ENCODE measurements at places on chromosomes 7 and 10.

- peak; percentile 49 for DNase-seq
These were observed 788 bp downstream of the AKAP9 start for GRCh38 chr7:91941450-91941849.

GRCh38 chr7:29980151-29980550 lies 9.4 kb downstream of the SCRN1 start:
- DNase-seq, result no peak

- no peak for DNase-seq
These were observed 76.8 kb downstream of the ADK start for GRCh38 chr10:74227697-74228424.

DNA sequence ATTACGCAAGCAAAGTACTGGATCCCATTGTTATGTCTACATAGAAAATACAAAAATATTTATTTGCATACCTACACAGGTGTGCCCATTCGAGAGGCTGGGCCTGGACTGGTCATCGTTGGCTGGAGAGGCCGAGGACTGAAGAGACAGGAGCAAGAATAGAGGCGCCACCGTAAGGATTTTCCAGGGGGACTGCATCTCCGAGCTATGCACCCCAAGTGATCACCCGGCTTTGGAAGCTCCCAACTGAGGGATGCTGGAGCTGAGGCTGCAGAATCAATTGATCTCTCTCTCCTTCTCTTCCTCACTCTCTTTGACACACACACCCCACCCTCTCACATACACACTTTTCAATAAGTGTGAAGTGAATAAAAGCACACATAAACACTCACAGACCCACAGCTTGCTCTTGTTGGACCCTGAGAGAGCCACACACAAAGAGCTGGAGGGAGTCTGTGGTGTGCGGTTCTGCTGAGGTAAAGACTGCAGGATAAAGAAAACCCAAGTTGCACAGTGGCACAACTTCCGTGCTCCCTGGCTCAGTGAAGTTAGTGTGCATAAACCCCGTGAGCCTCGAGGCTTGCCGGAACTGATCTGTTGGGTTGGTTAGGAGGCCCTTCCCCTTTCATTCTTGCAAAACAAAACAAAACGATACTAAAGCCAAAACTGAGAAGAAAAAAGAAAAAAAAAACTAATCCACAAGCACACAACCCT lies at the start of gene AOAH:
Gene AOAH (minus strand): TSS at position 544 of the 714 bp plus-strand sequence. CDS start 346 bp downstream, at position 198.
- DNase-seq, result no peak

DNA sequence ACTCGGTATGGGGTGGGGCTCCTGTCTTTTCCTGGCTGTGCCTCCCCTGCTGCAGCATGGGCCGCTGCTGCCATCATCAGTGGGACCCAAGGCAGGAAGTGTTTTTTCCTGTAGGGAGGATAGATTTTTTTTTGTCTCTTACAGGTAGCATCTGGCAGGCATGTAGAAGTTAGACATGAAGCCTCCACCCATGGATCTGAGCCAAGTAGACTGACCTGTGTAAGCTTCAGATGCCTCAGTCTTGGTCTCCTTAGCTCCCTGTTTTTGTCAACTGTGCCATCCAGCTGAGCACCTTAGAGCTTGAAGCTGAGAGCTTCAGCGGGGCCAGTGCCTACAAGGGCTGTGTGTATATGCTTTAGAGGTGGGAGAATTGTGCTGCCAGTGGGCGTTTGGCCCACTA lies 93.5 kb downstream of the AUTS2 start:
- DNase-seq, result no peak

DNA sequence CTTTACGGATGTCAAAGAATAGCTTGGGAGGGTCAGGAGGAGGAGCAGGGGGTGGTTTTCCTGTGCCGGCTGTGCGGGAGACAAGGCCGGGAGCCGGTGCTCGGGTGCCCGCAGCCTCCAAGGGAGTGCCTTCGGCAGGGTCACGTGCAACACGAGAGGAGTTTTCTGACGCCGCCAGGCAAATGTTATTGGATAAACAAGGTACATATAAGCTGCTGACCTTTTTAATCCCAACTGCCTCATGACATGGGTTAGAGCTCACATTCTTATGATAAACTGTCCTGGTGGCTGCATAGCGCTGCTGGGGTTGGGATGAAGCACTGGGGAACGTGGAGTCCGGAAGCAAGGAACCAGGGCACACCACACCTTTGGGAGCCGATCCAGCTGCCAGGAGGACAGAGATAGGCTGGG lies 124.8 kb upstream of the PDLIM1 start:
- DNase-seq, result no peak

DNA sequence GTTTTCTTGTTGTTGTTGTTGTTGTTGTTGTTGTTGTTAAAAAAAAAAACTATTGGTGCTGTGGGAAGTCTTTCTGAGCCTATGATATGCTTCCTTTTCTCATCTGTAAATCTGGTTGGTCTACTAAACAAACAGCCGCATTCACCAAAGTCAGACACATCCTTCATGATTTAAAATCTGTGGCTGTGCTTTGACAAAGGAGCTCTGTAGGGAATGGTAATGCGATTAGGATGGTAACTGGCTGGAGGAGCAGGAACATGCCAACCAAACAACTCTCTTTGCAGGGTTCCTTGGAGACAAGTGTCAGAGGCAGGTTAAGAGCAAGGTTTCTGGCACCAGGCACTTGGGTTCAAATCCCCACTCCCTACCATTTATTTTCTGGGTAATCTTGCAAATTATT lies 14.9 kb upstream of the SP4 start:
- DNase-seq, result no peak

DNA sequence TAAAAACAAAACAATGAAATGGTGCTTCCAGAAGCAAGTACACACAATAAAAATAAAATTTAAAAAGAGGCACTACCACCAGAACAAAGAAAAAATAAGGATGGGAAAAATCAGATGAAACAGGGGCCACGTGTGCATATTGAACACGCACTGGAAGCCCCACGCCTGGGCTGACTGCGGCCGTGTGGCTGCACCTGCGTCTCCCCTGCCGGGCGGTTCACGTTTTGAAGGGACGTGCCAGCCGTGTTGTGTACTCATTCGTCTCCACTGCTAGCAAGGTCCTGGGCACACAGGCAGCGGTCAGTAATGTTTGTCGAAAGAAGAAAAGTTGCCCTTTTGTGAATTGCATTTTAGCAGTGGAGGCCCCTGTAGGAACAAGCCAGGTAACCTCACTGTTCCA lies 255.9 kb upstream of the RNF32 start:
- DNase-seq, result no peak

- no peak for DNase-seq
These were observed 164.9 kb downstream of the NSUN6 start for GRCh38 chr10:18486438-18486837.

GRCh38 chr7:74355091-74355490 lies 65.9 kb downstream of the CLIP2 start:
- DNase-seq, result peak; percentile 13

- DNase-seq, result no peak
These were observed 7.0 kb upstream of the RPEL1 start for GRCh38 chr10:103238506-103239252.

DNA sequence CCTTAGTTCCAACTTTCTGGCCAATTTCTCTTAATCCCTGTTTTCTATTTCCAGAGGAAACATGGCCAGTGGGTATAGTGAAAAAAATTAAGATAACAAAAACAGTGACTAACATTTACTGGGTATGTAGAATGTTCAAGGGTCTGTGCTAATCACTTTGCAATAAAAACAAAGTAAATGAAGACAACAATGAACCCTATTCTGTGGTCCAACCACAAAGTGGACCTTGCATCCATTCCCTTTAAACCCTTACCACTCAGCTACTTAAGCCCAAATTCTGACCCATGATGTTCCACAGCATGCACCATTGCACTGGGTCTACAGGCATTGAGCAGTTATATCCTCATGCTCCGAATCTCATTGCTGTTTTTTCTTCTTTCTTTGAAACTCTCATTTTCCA lies 179.9 kb upstream of the PRKCQ start:
- no peak for DNase-seq

GRCh38 chr10:79046326-79046725 lies 22.4 kb upstream of the ZMIZ1 start:
- no peak for DNase-seq

- DNase-seq, result no peak
These were observed 318.9 kb downstream of the IPMK start for GRCh38 chr10:57948796-57949195.

- no peak for DNase-seq
These were observed 159.8 kb downstream of the POU6F2 start for GRCh38 chr7:39137480-39137879.

GRCh38 chr7:121741896-121742295 lies 131.1 kb upstream of the PTPRZ1 start:
- DNase-seq, result no peak

DNA sequence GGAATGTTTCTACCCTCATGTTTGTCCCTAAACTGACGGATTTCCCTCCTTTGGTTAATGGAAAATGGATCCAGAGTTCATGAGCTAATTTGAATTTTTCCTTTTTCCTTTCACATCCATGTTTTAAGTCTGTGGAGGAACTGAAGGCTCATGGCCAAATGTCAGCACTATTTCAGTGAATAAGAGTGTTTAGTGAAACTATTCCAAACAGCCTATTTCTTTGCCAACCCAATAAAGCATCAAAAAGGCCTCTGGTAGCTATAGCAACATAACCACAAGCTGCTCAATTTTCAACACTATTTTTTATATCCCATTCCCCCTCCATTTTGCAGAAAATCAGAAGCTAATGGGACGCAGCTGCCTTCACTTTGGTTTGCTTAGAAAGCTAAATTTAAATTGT lies 1454.1 kb downstream of the GATA3 start:
- no peak for DNase-seq

DNA sequence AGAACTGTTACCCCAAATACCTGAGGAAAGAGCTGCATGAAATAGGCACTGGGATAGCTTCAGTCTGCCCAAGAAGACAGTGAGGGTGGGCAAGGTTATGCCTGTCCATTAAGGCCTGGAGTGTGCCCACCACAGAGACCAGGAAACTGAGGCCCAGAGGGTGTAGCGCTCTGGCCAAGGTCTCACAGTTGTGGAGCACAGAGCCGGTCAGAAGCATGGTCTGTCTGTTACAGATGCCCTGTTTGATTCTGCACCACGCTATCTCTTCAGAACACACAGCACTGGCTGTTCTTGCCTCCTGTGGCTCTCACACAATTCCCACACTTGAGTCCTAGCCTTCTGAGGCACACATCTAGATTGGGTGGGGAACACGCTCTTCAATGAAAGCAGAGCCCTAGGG lies 261.4 kb downstream of the GRID1 start:
- no peak for DNase-seq

DNA sequence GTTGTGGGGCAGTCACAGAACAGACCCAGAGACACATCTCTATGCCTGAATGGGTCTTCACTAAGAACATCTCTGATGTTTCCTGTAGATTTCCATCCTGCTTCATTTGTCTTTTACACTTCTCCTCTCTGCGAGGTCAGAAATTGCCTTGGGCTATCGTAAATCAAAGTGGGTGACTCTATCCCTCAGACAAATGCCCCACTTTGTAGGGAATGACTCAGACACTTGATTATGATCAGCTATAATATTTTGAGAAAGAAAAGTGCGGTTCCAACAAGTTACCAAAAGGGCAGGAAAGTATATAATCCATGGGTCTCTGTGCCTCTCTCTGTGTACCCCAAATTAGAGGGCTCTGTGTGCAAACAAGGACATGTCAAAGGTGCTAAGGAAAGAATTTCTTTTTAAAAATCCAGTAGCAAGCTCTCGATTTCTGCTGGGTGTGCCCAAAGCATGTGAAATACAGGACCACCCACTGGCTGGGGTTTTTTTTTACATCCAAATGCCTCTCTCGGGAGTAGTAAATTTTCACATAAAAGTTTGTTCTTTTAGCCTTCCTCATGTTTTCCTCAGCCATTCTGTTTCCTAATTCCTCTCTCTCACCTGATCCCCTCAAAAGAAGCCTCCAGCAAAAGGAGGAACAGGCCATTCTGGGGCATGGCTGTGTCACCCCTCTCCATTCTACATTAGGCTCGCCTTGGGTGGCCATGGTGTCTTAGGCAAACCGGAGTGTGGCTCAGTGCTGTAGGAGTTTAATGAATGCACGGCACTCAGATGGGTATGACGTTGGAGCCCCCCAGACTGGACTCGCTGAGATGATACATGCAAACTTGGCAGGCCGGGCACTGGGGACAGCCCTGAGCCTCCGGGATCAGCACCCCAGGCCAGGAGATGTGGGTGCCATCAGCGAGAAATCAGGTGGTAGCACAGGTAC lies 6.3 kb upstream of the OPN4 start:
- no peak for DNase-seq

- DNase-seq, result peak; percentile 56
These were observed at the start of gene CPA4 for GRCh38 chr7:130292682-130293257. Gene CPA4 (plus strand): TSS chr7:130293161. CDS start chr7:130293181, 20 bp downstream.
